ENCODE measurements at places on chromosomes 12 and 14.

- DNase-seq: no peak
These were observed 78.9 kb downstream of the STAB2 start for GRCh38 chr12:103665971-103666370.

DNA sequence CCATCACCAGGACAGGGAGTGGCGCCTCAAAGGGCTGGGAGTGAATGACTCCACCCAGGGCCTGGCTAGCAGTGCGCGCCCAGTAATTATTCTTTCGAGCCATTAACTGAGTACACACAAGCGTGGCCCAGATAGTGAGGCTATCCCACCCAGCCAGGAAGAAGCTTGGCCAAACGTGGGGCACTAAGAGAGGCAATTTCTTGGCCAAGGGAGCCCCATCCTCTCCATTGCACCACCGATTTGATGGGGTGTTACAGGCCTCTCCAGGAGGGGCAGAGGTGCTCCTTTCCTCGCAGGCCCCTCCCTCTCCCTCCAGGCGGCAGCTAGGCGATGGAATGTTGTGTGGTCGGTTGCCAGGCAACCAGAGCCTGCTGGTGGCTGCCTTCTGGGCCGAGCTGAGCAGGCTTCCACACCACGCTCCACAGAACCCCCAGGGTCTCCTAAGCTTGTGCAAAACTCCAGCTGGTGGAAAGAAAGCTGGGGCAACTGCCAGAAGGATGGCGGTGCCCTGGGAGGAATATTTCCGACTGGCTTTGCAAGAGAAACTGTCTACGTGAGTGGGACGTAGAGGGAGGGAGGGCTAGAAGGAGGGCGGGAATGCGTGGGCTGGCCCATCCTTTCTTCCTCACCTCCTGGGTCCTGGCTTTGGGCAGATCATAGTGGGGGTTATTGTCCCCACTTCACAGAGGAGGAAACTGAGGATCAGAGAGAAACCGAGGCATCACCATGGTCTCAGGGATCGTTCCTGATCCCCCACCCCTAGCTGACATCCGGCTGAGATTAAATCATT lies at the start of gene CFAP73:
Gene CFAP73 (plus strand): TSS at position 364 of the 790 bp plus-strand sequence. CDS start 134 bp downstream, at position 498.
- no peak for DNase-seq

GRCh38 chr12:617304-617915 lies 45.8 kb downstream of the NINJ2 start:
- peak; percentile 36 for DNase-seq

DNA sequence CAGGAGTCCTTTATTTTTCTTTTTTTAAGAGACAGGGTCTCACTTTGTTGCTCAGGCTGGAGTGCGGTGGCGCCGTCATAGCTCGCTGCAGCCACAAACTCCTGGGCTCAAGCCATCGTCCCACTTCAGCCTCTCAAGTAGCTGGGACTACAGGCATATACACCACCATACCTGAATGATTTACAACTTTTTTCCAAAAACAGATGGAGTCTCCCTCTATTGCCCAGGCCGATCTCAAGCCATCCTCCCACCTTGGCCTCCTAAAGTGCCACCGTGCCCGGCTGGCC lies 205.1 kb downstream of the TSPAN9 start:
- no peak for DNase-seq

DNA sequence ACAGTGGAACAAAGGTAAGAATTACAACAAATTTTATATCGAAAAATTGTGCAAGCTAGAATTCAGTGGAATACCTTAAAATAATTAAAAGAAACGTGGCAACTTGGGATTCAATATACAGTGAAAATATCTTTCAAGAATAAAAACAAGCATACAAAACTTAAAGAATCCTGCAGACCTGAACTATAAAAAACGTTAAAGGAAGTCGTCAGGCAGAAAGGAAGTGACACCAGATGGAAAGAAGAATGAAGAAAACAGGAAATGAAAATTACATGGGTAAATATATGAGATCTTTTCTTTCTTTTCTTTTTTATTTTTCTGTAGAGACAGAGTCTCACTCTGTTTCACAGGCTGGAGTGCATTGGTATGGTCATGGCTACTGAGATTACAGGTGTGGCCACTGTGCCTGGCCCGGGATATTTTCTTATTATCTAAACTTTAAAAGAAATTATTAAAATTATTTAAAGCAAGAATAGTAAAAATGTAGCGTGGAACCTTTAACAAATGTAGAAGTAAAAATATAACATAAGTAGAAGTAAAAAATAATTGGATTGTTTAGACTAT lies 4.7 kb downstream of the MGP start:
- no peak for DNase-seq

- DNase-seq: peak; percentile 37
These were observed 26.0 kb downstream of the PPFIBP1 start for GRCh38 chr12:27549801-27550652.

DNA sequence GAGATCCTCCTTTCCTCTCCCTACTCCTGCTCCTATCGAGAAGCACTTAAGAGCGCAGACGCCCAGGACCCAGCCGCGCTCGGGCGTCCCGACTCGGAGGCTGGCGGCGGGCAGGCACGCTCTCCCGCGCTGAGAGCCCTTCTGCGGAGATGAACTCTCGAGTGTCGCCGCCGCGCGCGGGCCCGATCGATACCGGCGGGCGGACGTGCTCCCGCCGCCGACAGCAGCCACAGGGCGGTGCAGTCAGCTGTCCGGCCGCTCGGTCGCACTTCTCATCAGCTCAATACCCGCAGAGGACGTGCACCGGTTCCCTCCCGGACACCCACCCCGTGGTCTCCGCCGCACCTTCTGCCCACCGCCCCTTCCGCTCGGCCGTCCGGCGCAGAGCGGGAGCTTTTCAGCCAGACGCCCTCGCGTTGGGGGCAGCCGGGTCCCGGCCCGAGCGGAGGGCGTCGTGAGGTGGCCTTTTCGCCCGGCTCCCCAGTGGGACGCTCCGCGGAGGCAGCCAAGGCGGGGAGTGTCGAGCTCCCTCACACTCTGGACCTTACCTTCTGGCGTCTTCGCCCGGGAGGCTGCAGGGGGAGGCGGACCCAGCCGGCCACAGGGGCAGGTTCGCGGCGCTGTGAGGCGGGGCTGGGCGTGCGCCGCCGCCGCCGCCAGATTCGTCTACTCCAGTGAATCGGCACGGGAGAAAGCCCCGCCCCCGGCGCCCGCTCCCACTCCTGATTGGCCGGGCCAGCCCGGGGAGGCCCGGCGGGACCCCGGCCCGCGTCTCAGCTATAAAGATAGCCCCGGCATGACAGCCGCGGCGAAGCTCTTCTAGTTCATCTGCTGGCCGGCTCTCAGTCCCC lies at the start of gene INSM2:
Gene INSM2 (plus strand): TSS at position 808 of the 851 bp plus-strand sequence. CDS start 89 bp downstream, outside the sequence.
- peak; percentile 39 for DNase-seq

DNA sequence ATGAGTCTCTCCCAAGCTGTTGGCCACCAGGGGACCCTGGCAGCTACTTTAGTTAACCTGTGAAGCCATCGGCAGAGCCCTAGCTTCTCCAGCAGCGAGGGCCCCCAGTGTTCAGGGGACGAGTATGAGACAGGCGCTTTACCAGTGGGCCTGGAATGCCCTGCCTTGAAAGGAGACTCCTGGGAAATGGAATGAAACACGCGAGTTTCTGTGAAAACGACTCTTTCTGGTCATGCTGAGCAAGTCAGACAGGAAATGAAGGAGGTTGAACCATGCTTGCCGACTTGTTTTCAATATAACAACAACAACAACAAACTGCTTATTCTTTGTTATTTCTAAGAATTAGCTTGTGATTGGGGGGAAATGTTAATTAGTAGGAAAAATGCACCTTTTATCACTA lies 42.9 kb downstream of the SFSWAP start:
- DNase-seq: no peak

All from CD4-positive, alpha-beta T cell treated with Interferon gamma for 1 hour (primary cell).